ENCODE measurements at places on chromosomes 4 and X.
A peak's percentile ranks its signal among the peaks of the same experiment; 100 is the strongest.

DNA sequence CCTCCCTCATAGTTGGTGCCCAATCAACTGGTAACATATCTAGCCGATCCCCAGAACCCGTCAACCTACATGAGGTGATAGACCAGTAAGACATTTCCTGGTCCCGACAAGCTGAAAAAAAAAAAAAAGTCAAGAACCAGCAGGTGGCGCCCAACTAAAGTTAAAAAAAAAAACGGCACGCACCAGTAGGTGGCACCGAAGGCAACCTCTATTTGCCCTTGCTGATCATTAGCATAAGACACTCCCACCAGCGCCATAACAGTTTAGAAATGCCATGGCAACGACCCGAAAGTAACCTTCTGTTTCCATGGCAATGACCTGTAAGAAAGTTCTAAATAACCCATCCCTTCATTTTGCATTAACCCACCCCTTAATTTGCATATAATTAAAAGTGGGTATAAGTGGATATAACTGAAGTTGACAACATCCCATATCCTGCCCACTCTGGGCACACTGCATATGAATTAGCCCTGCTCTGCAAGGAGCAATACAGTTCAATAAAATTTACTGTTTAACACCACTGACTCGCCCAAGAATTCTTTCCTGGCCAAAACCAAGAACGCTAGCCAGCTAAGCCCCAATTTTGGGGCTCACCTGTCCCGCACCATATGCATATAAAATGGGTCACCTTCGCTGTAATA is 83.9 kb upstream of the SPANXB1 start:
- peak; percentile 22 for DNase-seq

DNA sequence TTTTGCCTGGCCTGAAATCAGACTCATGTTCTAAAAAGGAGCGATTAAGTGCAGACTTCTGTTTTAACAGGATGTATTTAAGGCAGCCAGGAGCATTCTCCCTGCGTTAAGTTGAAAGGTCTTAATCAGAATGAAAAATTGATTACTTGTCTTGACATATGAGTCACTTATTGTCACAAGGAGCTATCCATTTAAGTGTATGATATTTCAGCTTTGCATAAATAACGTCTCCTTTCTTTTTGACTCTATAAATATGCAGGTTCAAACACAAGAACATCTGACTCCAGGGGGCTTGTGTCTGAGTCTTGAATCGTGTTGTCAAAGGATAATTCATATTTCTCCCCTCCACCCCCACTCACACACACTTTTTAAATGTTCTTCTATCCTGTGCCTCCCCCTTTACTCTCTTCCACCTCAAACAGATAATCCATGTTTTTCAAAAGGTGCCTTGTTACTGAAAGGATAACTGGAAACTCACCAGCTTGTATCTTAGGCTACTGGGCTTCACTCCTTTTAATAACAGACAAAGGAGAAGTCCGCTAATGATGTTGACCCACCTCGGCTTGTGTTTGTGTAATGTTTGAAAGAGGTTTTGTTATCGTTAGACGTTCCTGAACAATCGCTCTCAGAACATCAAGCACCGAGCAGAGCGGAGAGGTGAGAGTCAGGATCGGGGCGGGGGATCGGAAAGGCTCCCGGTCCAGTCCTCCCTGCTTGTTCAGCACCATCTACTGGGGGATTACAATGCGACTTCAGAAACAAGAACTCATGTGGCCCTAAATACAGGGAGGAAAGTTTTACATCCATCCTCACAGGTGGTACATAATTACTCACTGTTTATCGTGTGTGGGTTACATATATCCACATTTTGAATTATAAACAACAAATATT is 107.5 kb upstream of the RPL34 start:
- DNase-seq: no peak

DNA sequence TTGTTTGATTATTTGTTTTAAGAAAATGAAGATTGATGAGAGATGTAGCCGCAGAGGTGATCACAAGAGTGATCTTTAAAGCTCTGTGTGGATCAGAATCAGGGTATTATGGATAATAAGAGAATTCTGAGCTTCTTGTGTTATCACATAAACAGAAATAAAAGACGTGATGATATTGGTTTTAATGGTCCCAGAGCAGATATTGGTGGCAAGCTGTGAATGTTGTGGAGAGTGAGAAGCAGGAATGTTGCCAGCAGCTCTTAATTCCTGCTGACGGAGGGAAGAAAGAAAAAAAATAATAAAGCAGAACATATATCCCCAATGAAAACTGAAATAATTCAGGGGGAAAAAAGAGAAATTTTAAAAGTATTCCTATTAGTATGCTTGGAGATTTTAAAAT is 1015.9 kb downstream of the PCDH18 start:
- no peak for DNase-seq

DNA sequence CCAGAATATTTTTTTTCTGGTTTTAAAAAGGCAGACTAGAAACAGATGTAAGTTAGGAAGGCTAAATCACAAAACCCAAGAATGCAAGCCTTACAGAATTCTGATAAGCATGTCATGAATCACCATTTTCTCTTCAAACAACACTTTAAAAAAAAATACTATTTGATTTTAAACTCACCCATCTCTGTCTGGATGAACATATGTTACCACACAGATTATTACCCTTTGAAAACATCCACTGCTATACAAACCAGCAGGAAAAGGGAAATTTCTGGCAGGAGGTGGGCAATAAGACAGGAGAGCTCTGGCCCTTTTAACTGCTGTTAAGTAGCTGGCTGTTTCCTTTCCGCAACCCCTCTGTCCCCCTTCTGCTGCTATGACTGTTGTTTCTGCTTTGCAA is 317.7 kb upstream of the NOCT start:
- no peak for DNase-seq

DNA sequence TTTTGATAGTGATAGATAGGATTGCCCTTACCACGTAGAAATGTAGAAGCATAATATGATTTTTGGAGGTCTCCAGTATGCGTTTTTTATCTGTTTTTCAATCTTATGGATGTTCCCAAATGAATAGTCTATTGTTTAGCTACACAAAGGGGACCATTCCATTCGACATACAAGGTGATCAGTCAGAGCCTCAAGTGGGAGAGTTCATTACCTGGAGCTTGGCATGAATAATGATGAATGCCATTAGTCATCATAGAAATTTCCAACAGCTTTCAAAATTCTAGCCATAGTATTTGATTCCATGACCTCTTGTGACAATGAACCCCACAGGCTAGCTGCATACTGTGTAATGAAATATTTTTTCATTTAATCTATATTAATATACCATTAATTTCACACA is 123.6 kb downstream of the PDHA2 start:
- no peak for DNase-seq

DNA sequence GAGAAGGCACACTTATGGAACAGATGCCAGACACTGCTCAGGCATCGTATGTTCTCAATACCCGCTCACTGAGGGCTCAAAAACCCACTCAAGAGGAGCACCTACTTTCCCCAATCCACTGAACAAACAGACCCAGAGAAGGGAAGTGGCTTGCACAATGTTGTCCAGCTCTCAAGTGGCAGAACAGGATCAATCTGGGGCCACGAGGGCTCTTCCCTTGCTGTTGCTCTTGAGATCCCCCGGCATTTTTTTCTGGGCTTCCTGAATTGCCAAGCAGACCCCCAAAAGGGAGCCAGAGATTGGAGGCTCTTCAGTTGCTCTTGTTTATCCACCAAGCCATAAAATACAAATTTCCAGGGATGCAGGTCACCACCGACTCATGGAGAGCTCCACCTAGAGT is 35.7 kb downstream of the IDS start:
- no peak for DNase-seq
